ENCODE measurements at places on chromosomes 7 and 10. TPM values are rescaled to one million over a fixed set of nuclear protein-coding genes. Genes with fewer than 3 reads are reported as not detected.

DNA sequence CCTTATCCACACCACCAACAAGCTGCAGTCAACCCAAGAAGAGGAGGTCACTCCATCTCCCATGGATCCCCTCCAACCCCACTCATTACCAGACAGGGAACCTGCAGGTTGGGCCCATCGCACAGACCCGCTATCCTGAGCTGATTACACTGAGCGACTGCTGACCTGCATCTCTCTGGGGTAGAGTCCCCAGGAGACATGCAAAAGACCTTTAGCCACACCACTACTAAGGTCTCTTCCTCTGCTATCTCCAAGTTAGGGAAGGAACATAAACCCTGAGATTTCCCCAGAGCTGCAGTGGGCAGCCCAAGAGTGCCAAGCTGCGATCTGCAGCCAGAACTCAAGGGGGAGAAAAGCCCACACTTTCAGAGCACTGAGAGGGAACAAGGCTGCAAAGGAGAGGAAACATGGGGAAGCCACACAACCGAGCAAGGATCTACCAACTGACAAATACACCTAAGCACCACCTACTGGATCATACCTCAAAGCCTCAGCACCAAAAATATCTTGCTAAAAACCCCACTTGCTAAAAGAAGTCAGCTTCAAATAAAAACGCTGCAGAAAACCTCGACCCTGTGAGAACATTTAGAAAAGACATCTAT lies 298.2 kb downstream of the SORCS1 start:
- H3K36me3 ChIP-seq, result no peaks in the 10 kb centered on the region
- H3K4me3 ChIP-seq, result no peak overlapping the region
- H3K27ac ChIP-seq, result no peak overlapping the region
- no peaks in the 10 kb centered on the region for H3K4me1 ChIP-seq
- no peak for DNase-seq

DNA sequence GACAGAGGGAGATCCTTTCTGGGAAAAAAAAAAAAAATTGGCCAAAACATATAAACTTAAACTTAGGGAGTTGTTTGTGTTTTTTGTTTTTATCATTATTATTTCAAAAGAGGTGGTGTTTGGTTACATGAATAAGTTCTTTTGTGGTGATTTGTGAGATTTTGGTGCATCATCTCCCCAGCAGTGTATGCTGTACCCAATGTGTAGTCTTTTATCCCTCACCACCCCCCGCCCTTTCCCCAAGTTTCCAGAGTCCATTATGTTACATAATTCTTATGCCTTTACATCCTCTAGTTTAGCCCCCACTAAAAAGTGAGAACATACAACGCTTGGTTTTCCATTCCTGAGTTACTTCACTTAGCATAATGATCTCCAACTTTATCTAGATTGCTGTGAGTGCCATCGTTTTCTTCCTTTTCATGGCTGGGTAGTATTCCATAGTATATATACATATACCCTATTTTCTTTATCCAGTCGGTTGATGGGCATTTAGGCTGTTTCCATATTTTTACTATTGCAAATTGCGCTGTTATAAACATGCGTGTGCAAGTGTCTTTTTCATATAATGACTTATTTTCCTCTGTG lies 148.1 kb upstream of the ZNF92 start:
- H3K36me3 ChIP-seq, result no peaks in the 10 kb centered on the region
- H3K27me3 ChIP-seq, result no peaks in the 10 kb centered on the region
- no peak overlapping the region for H3K4me3 ChIP-seq
- DNase-seq, result no peak

DNA sequence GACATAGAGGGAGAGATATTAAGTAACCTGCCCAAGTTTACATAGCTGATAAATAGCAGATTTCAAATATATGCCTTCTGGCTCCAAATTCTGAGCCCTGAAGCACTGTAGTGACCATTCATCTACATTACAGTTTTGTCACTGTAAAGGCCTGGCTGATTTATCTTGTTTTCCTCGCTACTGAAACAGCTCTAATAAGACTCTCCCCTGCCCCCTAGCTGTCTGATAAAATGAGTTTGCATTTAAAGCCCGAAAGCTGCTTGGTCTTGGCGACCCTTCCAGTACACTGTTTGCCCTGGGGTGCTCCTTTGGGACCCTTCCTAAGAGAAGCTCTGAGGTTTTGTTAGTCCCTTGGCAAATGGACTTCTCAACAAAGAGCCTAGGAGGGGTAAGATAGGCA lies 59.7 kb upstream of the RAB11FIP2 start:
- no peaks in the 10 kb centered on the region for H3K4me1 ChIP-seq
- H3K27me3 ChIP-seq, result no peaks in the 10 kb centered on the region
- no peak overlapping the region for H3K27ac ChIP-seq
- no peak overlapping the region for H3K4me3 ChIP-seq
- no peaks in the 10 kb centered on the region for H3K36me3 ChIP-seq

DNA sequence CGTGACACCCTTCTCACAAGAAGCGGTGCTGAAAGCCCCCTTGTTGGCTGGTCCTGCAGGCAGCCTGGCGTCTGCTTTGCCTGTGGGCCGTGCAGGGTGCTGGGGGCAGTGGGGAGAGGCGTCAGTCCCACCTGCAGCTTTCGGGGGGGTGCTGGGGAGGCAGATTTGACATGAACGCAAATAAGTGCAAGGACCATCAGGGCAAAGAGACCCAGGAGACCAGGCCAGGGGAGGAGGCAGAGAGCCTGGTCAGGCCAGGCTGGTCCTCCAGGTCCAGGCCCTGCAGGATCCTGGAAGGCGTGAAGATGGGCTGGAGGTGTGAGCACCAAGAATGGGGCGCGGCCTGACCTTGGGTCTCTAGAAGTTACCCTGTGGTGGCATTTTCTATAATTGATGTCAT lies 81.6 kb downstream of the MGMT start:
- H3K27me3 ChIP-seq, result no peaks in the 10 kb centered on the region
- no peaks in the 10 kb centered on the region for H3K36me3 ChIP-seq
- H3K4me1 ChIP-seq, result peaks cover 23% of the 10 kb centered on the region
- H3K4me3 ChIP-seq, result no peak overlapping the region

GRCh38 chr7:7553386-7553785 lies 13.3 kb upstream of the MIOS start:
- H3K36me3 ChIP-seq, result no peaks in the 10 kb centered on the region
- H3K4me1 ChIP-seq, result peaks cover 22% of the 10 kb centered on the region
- H3K27ac ChIP-seq, result peak overlapping the region; percentile 85
- DNase-seq, result no peak
- no peaks in the 10 kb centered on the region for H3K27me3 ChIP-seq
- peak overlapping the region; percentile 35 for H3K4me3 ChIP-seq

- H3K4me1 ChIP-seq, result no peaks in the 10 kb centered on the region
- no peaks in the 10 kb centered on the region for H3K27me3 ChIP-seq
- no peaks in the 10 kb centered on the region for H3K36me3 ChIP-seq
- no peak for DNase-seq
- H3K27ac ChIP-seq, result no peak overlapping the region
- no peak overlapping the region for H3K4me3 ChIP-seq
Measured at GRCh38 chr10:1200866-1201807, 145.0 kb downstream of the WDR37 start.

- DNase-seq, result no peak
- H3K27ac ChIP-seq, result no peak overlapping the region
- H3K36me3 ChIP-seq, result no peaks in the 10 kb centered on the region
- no peak overlapping the region for H3K4me3 ChIP-seq
- no peaks in the 10 kb centered on the region for H3K27me3 ChIP-seq
Measured at GRCh38 chr10:95458871-95459270, 102.3 kb downstream of the SORBS1 start.

DNA sequence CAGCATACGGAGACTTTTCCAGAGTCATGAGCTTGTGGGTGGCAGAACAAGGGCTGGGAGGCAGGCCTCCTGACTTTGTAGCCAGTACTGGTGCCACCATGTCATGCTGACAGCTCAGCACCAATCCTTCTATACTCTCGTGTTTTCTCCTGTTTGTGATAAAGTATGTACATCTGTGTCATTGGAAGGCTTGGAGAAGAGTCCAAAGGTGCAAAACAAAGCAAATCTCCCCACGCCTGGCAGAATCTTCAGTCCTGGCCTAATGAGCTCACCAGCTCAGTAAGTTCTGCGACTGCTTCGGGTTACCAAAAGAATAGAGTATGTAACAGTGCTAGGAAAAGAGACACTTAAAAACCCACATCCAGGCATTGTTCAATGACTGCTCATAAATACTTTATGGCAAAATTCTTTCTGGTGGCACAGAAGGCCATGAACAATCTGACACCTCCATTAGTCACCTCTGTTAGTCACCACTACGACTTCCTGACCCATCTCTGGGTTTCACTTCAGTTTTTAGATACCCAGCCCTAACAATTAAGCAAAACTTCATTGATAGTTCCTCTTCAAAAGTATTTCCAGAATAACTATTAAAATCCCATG lies 24.5 kb downstream of the STEAP1 start:
- H3K4me3 ChIP-seq, result no peak overlapping the region
- no peak for DNase-seq
- no peak overlapping the region for H3K27ac ChIP-seq

The FAM237B gene
- not detected for total RNA-seq

The PCLO gene
- total RNA-seq, result not detected

The TMEM213 gene
- total RNA-seq, result not detected

The HOXA6 gene
- 2.5 TPM for total RNA-seq

All from psoas muscle (tissue), 8 donors.